ENCODE measurements at places on chromosomes 5 and 9.

DNA sequence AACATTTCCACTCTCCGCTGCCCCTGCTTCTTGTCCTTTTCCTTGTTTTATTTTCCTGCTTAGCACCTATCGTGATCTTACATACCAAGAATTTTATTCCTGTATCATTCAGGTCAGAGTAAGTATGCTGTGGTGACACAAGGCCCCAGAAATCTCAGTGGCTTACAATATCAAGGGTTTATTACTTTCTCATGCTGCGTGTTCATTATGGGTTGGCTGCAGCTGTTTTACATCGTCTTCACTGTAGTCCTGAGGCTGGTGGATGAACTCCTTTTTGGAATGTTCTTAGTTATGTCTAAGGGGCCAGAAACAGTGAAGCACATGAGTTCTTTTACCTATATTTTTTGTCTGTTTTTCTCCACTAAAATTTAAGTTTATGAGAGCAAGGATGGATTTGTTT is 51.2 kb downstream of the FCHO2 start:
- DNase-seq = no peak

GRCh38 chr5:76622973-76623596 is at the start of gene F2RL2:
Gene F2RL2, minus strand, starts transcription at chr5:76623403. Its CDS starts 173 bp downstream, at chr5:76623230.
- DNase-seq = no peak

GRCh38 chr9:106846857-106847256 is 16.1 kb upstream of the ZNF462 start:
- no peak for DNase-seq

- no peak for DNase-seq
Observed at GRCh38 chr5:127088251-127088650, 14.9 kb upstream of the C5orf63 start.

DNA sequence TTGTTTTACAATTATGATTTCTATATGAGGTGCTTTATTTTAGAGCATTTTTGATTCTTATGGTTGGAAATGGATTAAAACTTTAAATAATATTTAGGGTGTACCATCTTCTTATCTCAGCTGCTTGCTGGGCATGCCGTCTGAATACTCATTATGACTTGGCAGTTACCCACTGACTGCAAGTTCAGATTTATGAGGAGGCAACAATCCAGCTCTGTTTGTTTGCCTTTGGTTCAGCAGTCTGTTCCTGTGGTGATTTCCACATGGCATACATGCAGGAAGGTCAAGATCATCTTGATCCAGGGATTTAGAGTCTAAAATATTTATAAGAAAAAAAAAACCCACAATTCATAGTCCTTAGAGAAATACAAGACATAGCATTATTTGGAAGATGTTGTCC is 1254.5 kb upstream of the NUDT12 start:
- DNase-seq = no peak

DNA sequence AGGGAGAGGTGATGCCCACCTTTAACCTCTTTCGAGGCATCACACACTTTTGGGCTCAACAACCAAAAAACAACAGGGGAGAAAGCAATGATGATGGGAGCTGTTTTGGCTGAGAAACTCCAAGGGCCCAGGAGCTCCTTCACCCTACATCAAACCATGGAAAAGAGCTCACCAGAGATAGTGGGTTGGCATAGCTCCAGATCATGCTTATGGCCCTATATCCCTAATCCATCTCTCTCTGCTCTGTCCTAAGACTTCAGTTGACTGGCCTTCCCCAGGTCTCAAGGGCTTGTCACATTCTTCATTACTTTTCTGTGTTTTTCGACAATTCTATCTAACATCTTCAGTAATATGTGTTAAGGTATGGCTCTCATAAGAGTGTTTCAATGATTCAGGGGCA is 5.7 kb upstream of the CTSL start:
- no peak for DNase-seq

- peak; percentile 70 for DNase-seq
Observed at GRCh38 chr9:125374443-125375309, 113.0 kb downstream of the GAPVD1 start.

- no peak for DNase-seq
Observed at GRCh38 chr5:36659411-36659810, 53.0 kb downstream of the SLC1A3 start.

- no peak for DNase-seq
Observed at GRCh38 chr5:118366429-118366828, 621.9 kb downstream of the DTWD2 start.

- no peak for DNase-seq
Observed at GRCh38 chr5:36301858-36302603, at the start of gene RANBP3L. Gene RANBP3L, minus strand, starts transcription at chr5:36301902. Its CDS starts 486 bp downstream, at chr5:36301416.

- no peak for DNase-seq
Observed at GRCh38 chr9:94904806-94905205, 178.3 kb downstream of the AOPEP start.

GRCh38 chr9:3471883-3472282 is 53.9 kb downstream of the RFX3 start:
- no peak for DNase-seq

DNA sequence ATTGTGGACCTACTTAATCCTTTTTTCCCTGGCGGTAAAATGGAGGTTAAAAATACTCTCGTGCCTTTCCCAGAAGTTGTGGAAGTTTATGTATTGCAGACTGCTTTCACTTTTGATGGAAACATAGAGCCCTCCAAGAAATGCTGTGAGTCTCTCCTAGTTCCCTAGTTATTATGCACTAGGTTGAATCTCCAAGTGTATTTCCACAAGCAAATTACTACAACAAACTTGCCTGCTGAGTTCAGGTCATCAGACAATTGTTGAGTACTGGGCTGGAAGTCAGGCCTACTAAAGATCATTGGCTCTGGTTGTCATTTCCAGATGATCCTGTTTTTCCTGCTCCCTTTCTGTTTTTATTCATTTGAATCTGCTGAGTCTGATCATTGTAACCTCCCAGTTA is 104.1 kb downstream of the CD180 start:
- DNase-seq = no peak

- DNase-seq = no peak
Observed at GRCh38 chr5:143471041-143471509, 67.6 kb upstream of the NR3C1 start.

- DNase-seq = no peak
Observed at GRCh38 chr9:95088421-95089161, 228.9 kb downstream of the FANCC start.

GRCh38 chr5:123278284-123278683 is 144.9 kb downstream of the CEP120 start:
- no peak for DNase-seq

GRCh38 chr5:95960667-95961616 is 709 bp downstream of the ELL2 start:
- DNase-seq = peak; percentile 81

- DNase-seq = peak; percentile 75
Observed at GRCh38 chr9:34675048-34675714, 12.7 kb upstream of the CCL27 start.

DNA sequence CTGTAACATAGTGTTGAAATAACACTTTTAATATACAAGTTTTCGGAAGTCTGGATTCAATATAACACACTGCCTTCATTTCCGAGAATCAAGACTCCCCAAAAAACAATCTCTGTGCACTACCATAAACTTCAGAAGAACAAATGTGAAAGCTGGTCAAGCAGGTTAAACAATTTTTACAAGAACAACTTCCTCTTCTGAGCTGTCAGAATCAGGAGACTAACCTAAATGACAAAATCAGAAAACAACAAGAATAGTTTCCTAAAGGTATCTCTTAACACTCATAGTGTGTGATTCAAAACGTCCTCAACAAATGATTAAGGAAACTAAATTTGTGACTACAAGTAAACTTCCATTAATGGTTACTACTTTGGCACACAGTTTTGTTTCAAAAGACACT is 11.6 kb downstream of the C9orf72 start:
- DNase-seq = no peak

DNA sequence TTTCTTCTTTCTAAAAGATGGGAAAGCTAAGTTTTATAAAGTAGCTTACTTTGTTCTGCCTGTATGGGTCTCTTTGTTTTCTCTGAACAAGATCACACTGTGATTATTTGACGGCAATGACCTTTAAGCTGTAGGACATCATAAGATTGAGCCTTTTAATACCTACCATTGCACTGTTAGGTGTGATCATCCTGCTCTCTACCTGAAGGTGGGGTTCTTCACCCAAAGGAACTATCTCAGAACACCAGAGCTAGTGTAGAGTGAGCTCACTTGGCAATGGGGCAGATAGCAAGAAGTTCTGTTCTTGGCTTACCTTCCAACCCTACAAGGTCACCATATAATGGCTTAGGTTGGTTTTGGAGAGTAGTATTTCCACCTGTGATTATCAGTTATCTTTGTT is 200.2 kb downstream of the SPATA31D1 start:
- no peak for DNase-seq

- DNase-seq = no peak
Observed at GRCh38 chr9:114732823-114733222, 50.8 kb upstream of the TEX48 start.

DNA sequence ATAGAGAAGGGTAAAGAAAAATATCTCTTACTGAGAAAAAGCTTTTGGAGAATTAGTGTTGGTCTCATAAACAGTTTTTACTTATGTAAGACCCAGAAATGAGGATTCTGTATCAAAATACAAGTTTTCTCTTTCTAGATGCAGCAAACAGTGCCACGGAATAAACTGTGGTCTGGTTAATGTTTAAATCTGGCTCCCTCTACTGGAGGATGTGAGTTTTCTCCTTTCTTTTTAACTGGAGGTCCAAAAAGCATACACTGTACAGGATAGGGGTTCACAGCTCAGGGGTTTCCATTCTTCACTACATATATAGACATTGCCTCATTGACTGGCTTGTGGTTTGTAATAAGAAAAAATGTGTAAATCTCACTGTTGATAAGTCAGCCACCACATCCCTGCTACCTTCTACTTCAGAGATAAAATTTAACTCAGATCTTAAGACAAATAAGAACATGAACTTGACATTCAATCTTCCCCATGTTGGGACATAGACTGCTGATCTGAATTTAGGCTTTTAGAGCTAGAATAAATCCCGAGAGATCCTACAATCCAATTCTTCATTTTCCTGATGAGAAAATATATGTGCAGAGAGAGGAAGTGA is 98.9 kb downstream of the CFAP95 start:
- no peak for DNase-seq

- DNase-seq = no peak
Observed at GRCh38 chr9:127293328-127293727, 28.8 kb downstream of the GARNL3 start.

DNA sequence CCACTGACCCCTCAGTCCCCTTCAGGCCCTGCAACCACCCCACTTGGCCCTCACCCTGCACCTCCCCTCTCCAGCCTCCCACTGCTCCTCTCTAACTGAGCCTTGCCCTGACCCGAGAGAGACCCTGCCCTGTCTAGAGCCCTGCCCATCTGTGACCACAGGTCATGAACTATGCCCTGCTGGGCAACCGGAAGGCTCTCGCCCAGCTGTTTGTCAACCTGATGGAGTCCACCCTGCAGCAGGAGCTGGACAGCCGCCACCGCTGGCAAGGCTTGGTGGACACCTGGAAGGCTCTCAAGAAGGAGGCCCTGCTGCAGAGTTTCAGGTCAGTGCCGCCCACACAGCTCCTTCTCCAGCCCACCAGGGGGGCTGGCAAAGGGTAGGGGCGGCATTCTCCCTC is 9.4 kb downstream of the CCDC180 start:
- no peak for DNase-seq

DNA sequence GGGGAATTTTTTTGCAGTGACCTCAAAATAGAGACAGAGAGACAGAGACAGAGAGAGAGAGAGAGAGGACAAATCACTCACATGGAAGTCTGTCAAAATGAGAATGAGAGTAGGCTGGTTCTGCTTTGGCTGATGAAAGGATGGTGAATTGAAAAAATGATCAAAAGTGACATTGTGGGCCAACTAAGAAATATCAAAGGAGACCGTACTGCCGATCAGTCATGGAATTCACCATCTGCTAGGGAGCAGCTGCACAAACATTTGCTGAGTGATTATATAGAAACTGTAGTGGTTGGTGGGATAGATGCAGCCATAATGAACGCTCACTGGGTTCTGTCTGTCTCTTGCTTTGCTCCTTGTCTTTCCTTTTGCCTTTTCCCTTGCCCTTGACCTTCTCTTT is 476.6 kb upstream of the SGCD start:
- DNase-seq = no peak

- no peak for DNase-seq
Observed at GRCh38 chr9:128304136-128304970, 17.9 kb downstream of the TRUB2 start.

- DNase-seq = peak; percentile 69
Observed at GRCh38 chr5:73792687-73793320, 166.8 kb downstream of the ARHGEF28 start.

DNA sequence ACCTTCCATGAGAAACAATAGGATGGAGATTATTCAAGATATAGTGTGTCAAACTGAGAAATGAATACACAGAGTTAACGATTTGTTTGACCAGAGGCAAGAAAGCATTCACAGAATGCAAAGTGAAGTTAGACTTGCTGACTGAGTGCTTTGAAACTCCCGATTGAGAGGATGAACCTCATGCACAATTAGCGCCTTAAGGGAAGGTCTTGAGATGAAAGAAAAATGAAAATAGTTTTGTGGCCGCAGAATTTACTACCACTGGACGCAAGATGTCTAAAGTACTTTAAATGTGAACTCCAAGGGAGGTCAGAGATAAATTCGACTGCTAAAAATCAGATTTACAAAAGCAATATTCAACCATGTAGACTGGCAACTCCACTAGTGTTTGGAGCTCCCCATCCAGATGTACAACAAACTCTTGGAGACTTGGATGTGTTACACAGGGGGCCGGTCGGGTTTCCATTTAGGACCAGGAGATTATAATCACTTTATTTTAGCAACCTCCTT is 707 bp upstream of the RIMOC1 start:
- no peak for DNase-seq

GRCh38 chr9:134968823-134969090 is 51.0 kb upstream of the FCN1 start:
- DNase-seq = no peak

DNA sequence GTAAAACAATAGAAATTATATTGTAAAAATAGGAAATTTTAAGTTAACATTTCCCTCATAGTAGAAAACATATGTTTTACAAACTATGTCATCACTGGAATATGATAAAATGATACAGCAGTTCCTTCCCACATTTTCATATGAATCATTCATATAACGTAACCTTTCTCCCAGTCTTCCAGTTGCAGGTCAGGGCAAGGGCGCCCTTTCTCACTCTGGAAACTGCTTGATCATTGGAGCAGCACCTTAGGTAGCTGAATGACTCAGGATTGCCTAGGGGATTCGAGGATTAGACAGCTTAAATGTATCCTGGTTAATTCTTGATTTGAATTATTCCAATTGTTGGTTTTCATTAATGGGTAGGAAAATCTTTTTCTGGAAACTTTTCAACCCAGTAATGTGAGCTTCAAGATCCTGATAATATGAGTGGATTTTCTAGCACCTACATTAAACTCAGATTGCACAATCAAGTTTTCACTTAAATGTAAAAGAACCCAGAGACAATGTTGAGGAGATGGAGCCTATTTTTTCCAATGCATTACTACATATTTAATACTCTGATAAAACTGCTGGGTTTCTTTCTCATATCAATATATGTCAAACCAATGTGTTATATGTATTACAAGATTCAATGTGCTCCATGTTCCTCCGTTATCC is 32.6 kb upstream of the ANXA1 start:
- DNase-seq = no peak

- no peak for DNase-seq
Observed at GRCh38 chr5:119074419-119074818, 3.5 kb downstream of the DMXL1 start.

GRCh38 chr9:78031444-78031892 is at the start of gene GNAQ:
Gene GNAQ, minus strand, starts transcription at chr9:78031811. Its CDS starts 576 bp downstream, at chr9:78031235.
- peak; percentile 47 for DNase-seq
